GM04503 (cell line): ENCODE measurements at places on chromosomes 13 and 19.

- no peak for DNase-seq
Observed at GRCh38 chr19:5787409-5788182, 3.0 kb upstream of the PRR22 start.

GRCh38 chr13:59320021-59320420 lies 843.7 kb downstream of the DIAPH3 start:
- no peak for DNase-seq

DNA sequence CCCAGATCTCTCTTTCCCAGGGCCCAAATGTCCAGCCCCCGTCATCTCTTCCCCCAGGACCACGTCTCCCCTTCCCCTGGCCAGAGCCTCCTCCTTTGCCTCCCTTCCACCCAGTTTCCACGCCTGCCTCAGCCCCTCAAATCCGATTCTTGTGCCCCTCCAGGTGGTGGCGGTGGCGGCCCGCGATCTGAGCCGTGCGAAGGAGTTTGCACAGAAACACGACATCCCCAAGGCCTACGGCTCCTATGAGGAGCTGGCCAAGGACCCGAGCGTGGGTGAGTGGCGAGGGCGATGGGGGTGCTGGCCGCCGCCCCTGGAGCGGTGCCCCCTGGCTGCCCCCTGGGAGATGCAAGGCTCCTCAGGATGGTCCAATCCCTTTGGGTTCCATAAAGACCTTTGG lies 1.3 kb downstream of the DHDH start:
- DNase-seq, result no peak

GRCh38 chr19:43474986-43475705 lies 9.7 kb upstream of the LYPD3 start:
- DNase-seq, result no peak

DNA sequence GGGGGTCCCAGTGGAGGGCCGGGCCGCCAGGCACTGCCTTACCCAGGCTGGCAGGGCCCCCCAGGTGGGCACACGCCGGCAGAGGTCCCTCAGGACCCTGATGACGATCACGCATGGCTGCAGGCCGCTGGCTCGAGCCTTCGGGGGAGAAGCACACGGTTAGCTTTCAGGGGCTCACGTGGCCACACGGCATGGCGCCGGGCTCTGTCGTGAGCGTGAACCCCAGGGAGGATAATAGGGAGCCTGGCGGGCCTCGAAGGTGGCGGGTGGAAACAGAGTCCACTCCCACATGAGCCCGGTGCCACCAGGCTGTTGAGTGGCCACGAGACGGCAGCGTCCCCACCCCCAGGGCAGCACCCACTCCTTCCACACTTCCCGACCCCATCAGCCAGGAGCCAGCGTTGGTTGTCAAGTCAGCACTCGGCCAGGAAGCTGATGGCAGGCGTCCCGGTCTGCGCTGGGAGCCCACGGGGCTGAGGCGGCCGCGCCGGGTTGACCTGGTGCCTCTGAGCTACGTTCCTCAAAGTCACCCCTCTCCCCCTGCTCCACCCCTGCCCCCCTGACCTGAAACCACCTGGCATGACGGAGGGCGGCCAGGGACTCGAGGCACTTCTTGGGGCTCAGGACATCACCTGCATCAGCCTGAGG lies 24.7 kb upstream of the MATK start:
- DNase-seq, result no peak

DNA sequence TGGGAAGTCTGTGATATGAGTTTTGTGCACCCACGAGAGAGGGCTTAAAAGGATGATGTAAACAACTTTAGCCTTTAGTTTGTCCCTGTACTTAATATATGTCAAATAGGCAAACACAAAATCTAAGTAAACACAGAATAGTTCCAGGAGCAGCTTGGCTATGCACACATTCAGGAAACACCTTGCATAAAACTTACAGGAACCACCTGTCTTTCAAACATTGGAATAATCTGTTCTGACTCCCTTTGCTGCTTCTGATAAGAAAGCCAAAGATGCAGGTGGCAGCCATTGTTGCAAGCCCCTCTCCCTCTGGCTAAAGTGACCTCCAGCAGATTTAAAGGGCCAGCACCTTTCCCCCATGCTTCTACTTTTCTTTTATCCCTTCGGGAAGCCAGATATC lies 4.7 kb downstream of the EEF1AKMT1 start:
- no peak for DNase-seq
